Activated CD4-positive, alpha-beta T cell treated with anti-CD3 and anti-CD28 coated beads for 36 hours (primary cell): ENCODE measurements at places on chromosomes 13 and 19. TPM values are rescaled to one million over a fixed set of nuclear protein-coding genes. Genes with fewer than 3 reads are reported as not detected.

The CAB39L gene
- total RNA-seq = 4.8 TPM

GRCh38 chr13:27808851-27809550 is 16.7 kb downstream of the GSX1 start:
- no peak overlapping the region for H3K4me3 ChIP-seq
- no peaks in the 10 kb centered on the region for H3K36me3 ChIP-seq
- H3K4me1 ChIP-seq = no peaks in the 10 kb centered on the region
- peaks cover 33% of the 10 kb centered on the region for H3K27me3 ChIP-seq
- H3K27ac ChIP-seq = no peak overlapping the region

DNA sequence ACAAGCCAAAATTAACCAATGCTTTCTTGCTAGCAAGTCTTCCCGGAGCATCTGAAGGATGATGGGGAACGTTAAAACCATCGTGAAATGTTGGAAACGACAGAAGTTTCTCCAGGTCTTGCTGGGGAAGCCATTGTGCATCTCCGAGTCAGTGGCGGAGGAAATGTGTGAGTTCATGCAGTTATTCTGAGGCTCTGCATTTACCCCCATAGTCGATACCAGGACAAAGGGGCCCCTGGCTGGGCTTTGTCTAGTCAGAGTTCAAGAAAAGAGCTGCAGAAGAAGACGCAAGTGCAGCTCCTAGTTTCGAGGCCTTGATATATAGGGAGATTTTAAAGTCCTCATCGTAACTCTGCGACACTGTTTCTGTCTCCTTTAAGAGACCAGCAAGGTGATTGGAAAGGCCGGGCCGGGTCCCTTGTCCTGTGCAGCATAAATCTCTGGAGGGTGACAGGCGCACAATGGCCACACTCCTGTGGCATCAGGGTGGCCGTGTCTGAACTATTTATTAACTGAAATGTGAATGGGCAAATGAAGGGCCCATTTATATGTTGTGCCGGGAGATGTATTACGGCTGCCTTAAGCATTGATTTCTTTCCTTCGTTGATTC is 172.0 kb downstream of the TEX29 start:
- H3K4me1 ChIP-seq = no peaks in the 10 kb centered on the region
- H3K36me3 ChIP-seq = no peaks in the 10 kb centered on the region
- no peak for DNase-seq

GRCh38 chr13:101521371-101521770 is 68.9 kb downstream of the ITGBL1 start:
- DNase-seq = no peak
- H3K4me3 ChIP-seq = no peak overlapping the region
- H3K27ac ChIP-seq = no peak overlapping the region
- peaks cover 14% of the 10 kb centered on the region for H3K4me1 ChIP-seq
- H3K36me3 ChIP-seq = no peaks in the 10 kb centered on the region
- H3K27me3 ChIP-seq = peaks cover 4% of the 10 kb centered on the region

- no peak overlapping the region for H3K27ac ChIP-seq
- no peak for DNase-seq
- peaks cover 9% of the 10 kb centered on the region for H3K27me3 ChIP-seq
- no peaks in the 10 kb centered on the region for H3K36me3 ChIP-seq
- no peak overlapping the region for H3K4me3 ChIP-seq
- no peaks in the 10 kb centered on the region for H3K4me1 ChIP-seq
Measured at GRCh38 chr13:79658333-79658975, 177.5 kb downstream of the NDFIP2 start.

DNA sequence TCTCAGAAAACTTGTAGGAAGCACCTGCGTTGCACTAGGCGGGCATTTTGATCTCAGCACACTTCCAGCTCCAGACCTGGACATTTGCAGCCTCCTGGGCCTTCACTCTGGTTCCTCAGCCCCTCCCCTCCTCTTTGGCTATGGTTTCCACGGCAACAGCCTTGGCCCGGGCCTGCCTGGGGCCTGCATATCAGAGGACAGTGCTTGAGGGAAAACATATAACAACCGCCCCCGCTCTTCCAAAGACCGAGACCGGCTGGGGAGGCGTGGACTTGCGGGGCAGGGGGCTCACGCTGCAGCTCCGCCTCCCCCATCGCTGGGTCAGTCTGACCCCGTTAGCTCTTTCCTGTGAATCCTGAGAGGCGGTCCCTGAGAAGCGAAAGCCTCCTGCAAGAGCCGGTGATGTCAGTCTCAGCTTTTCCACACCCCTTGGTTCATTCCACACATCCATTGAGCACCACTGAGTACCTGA is 125.7 kb upstream of the PEG3 start:
- no peak overlapping the region for H3K4me3 ChIP-seq
- H3K27me3 ChIP-seq = no peaks in the 10 kb centered on the region

GRCh38 chr19:18122860-18123795 is 25.6 kb downstream of the MAST3 start:
- no peak for DNase-seq
- H3K27me3 ChIP-seq = no peaks in the 10 kb centered on the region
- peaks cover 28% of the 10 kb centered on the region for H3K4me1 ChIP-seq
- H3K27ac ChIP-seq = no peak overlapping the region

GRCh38 chr19:1650650-1651567 is 1.5 kb downstream of the TCF3 start:
- H3K4me1 ChIP-seq = peaks cover 32% of the 10 kb centered on the region
- no peaks in the 10 kb centered on the region for H3K27me3 ChIP-seq
- peak; percentile 74 for DNase-seq
- peak overlapping the region; percentile 91 for H3K27ac ChIP-seq
- H3K36me3 ChIP-seq = peaks cover 14% of the 10 kb centered on the region

DNA sequence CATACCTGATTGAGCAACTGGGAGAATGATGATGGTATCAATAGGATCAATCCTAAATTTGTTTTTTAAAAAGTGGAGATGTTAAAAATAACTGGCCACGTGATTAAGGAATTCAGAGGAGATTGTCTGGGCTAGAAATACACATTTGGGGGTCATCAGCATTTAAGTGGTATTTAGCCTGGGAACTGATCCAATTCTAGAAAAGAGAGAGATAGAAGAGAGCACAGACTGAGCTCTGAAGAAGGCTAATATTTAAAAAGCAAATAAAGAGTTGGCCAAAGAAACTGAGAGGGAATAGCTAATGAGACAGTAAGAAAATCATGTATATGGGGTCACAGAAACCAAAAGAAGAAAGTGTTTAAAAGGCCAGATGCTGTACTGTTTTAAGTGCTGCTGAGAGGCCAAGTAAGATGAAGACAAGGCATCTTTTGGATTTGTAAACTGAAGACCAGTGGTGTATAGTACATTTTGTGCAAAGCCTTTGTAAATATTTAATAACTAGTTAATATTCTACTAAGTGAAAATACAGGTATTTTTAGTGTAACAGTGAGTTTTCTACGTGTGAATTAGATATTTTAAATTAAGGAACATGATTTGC is 40.2 kb downstream of the UBL3 start:
- no peaks in the 10 kb centered on the region for H3K27me3 ChIP-seq
- peaks cover 51% of the 10 kb centered on the region for H3K4me1 ChIP-seq
- no peak overlapping the region for H3K4me3 ChIP-seq
- H3K27ac ChIP-seq = no peak overlapping the region
- H3K36me3 ChIP-seq = no peaks in the 10 kb centered on the region

GRCh38 chr19:525029-525428 is 6.5 kb upstream of the CDC34 start:
- H3K27ac ChIP-seq = no peak overlapping the region
- H3K27me3 ChIP-seq = peaks cover 1% of the 10 kb centered on the region
- no peak overlapping the region for H3K4me3 ChIP-seq
- no peak for DNase-seq

The LILRB1 gene
- not detected for total RNA-seq

DNA sequence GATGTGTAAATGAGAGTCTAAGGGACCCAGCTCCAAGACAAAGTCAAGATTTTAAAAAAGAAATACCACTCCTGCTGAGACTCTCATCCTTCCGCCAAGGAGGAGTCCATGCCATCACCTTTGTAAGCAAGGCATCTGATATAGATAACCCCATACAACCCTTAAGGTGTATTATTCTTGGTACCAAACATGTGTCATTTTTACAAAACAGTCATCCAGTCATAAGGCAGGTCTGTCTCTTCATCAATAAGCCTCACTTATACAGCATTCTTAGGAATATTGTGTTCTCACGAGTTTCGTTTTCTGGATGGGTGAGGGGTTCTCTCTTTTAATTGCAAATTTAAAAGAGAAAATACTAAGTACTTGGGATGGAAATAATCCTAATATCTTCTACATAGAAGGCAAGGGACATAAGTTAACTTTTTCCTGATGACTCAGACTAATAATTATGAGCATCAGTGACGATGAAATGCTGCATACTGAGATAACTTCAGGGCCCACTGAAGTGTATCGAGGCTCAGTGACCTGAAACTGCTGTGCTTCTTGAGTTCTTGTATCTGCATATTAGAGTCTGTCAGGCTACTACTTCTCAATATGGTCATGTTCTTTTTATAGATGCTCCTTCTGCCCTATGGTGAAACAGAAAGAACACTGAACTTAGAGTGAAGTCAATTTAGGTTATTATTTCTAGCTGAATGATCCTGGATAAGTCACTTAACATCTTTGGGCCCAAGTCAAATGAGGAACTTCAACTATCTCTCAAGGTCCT is 166.6 kb downstream of the KLF12 start:
- no peaks in the 10 kb centered on the region for H3K27me3 ChIP-seq
- DNase-seq = no peak
- peaks cover 46% of the 10 kb centered on the region for H3K4me1 ChIP-seq
- peaks cover 6% of the 10 kb centered on the region for H3K36me3 ChIP-seq
- H3K4me3 ChIP-seq = no peak overlapping the region

GRCh38 chr19:892243-892893 is 619 bp downstream of the MED16 start:
- peaks cover 6% of the 10 kb centered on the region for H3K36me3 ChIP-seq
- peak overlapping the region; percentile 77 for H3K27ac ChIP-seq
- DNase-seq = peak; percentile 33

- DNase-seq = no peak
- peaks cover 36% of the 10 kb centered on the region for H3K4me1 ChIP-seq
- peaks cover 7% of the 10 kb centered on the region for H3K36me3 ChIP-seq
- H3K27ac ChIP-seq = no peak overlapping the region
Measured at GRCh38 chr19:47241919-47242577, 11.0 kb upstream of the BBC3 start.

GRCh38 chr19:19602136-19602712 is 16.3 kb downstream of the PBX4 start:
- peaks cover 22% of the 10 kb centered on the region for H3K36me3 ChIP-seq
- H3K27ac ChIP-seq = peak overlapping the region; percentile 91
- H3K4me3 ChIP-seq = peak overlapping the region; percentile 5
- peak; percentile 43 for DNase-seq
- peaks cover 79% of the 10 kb centered on the region for H3K4me1 ChIP-seq
- no peaks in the 10 kb centered on the region for H3K27me3 ChIP-seq

DNA sequence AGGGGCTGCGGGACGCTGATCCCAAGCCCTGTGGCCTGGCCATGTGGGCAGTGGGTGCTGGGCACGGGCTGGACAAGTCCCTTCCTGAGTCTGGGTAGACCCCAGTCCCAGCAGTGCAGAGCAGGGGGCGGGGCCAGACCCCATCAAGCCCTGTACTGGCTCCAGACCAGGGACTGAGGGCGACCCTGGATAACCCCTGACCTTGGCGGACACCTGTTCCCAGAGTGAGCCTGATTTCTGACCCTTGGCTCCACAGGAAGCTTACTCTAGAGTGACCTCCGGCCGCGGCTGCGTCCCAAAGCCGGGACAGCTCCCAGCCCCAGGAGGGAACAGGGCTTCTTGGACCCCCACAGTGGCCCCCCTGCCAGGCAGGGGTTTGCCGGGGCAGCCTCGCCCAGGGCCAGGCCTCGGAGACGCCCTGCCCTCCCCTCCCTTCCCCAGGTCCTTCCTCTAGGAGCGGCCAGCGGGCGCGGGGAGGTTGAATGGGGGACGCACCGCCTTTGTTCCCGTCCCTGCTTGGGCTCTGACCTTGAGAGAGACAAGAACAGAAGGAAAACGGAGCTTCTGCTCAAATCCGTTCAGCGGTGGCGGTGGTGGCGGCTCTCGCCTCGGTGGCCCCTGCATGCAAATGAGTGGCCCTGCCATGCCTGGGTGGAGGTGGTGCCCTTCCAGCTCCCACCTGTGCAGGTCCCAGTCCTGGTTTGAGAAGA is 2.3 kb upstream of the EFNA2 start:
- H3K4me3 ChIP-seq = no peak overlapping the region
- H3K27ac ChIP-seq = no peak overlapping the region
- peaks cover 8% of the 10 kb centered on the region for H3K4me1 ChIP-seq
- peaks cover 17% of the 10 kb centered on the region for H3K27me3 ChIP-seq

The TMEM238 gene
- total RNA-seq = 5.9 TPM

GRCh38 chr13:94315188-94315587 is 164.3 kb downstream of the DCT start:
- H3K4me1 ChIP-seq = peaks cover 8% of the 10 kb centered on the region
- DNase-seq = no peak
- H3K36me3 ChIP-seq = no peaks in the 10 kb centered on the region
- no peak overlapping the region for H3K4me3 ChIP-seq

DNA sequence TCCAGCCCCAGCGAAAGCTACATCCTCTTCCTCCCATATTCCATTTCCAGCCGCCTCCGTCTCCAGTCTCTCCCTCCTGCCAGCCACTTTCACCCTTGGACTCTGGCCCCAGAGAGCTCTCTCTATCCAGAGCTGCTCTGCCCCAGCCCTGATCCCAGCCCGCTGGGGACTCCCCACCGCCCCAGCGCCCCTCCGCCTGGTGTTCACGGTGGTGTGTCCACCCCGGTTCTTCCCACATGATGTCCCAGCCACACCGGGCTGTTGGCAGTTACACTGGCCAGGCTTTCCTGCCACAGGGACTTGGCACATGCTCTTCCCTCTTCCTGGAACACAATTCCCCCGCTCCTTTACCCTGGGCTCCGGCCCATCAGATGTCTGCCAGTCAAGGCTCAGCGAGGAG is 11.3 kb upstream of the EMC10 start:
- DNase-seq = no peak
- no peak overlapping the region for H3K4me3 ChIP-seq
- H3K36me3 ChIP-seq = no peaks in the 10 kb centered on the region
- H3K4me1 ChIP-seq = peaks cover 11% of the 10 kb centered on the region
- H3K27ac ChIP-seq = no peak overlapping the region

The ZNF57 gene
- total RNA-seq = 5.9 TPM

DNA sequence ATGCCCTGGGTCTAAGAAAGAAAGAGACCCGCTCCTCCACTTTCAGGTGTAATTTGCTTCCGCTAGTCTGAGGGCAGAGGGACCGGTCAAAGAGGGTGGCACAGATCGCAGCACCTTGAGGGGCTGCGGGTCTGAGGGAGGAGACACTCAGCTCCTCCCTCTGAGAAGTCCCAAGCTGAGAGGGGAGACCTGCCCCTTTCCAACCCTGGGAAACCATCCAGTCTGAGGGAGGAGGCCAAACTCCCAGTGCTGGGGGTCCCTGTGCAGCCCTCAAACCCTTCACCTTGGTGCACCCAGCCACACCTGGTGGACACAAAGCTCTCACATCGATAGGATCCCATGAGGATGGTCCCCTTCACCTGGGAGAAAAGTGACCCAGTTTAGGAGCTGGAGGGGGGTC is 13.0 kb downstream of the MISP start:
- H3K4me3 ChIP-seq = no peak overlapping the region
- no peak overlapping the region for H3K27ac ChIP-seq
- H3K27me3 ChIP-seq = no peaks in the 10 kb centered on the region
- H3K36me3 ChIP-seq = no peaks in the 10 kb centered on the region
- no peaks in the 10 kb centered on the region for H3K4me1 ChIP-seq

DNA sequence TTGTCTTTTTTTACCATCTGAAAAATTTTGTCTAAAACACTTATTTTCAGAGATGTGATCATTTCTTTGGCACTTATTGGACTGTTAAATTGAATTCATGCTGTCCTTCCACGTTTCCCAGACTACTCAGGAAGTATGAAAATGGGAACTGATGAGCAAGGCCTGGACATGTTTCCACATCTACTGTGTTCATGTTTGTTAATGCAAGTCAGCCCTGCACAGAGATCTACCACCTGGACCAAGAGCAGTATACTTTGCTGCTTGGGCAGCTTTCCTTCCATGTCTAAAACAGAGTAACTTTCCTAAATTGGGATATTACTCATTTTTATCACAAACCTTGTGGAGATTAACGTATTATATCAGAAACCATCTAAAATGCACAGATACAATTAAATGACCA is 687.4 kb downstream of the DIAPH3 start:
- H3K4me1 ChIP-seq = no peaks in the 10 kb centered on the region
- H3K36me3 ChIP-seq = no peaks in the 10 kb centered on the region
- H3K27ac ChIP-seq = no peak overlapping the region
- DNase-seq = no peak
- H3K4me3 ChIP-seq = no peak overlapping the region
